ENCODE measurements at places on chromosomes 11 and 22.

DNA sequence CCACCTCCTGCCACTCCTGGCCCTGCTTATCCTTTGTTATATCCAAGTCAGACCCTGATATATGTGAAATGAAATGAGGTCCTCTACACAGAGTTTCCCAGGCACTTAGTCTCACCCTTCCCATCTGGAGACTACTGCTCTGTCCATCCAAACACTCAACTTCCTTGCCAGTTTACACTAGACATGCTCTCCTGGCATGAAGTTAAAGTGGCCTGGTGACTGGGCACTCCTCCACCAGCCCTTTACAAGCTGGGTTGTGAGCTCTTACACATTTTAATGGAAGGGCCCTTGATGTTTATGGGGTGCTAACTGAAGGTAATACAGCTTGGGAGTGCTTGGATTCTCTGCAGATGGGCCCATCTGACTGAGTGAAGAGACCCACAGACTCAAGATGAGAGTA is 216.1 kb upstream of the NARS2 start:
- no peak for DNase-seq

DNA sequence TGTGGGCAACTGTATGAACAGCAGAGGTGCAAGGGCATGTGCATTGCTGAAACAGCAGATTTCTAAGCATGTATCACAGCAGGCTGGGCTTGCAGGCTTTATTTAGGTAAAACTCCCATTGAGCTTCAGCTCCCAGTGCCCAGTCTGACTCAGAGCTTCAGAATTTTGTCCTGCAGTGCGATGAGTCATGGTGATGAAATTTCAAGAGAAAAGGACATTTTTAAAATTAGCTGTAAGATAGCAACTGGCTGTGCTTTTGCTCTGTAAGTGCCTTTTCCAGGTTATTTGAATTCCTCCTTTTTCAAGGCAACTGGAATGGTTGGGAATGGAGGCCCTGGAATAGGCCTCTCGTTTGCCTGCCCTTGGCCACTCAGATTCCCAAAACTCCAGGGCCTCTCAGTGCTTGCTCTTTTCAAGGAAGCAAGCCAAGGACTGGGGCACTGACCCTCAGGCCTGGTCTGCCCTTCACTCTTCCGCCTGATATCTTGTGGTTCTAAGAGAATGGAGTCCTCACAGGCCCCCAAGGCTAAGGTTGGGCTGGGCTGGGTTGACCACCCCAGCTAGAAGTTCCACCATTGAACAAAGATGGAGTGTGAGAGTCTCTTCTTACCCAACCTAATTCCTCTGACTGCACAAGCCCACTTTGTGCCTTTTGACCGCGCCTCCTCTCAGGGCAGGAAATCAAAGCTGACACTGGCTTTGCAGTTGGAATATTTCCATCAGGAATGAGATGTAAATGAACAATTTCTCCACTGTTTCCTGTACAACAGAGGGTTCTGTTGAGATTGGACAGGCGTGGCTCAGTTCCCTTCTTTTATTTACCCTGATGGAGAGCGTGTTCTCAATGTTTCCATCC is 59.5 kb upstream of the PRSS23 start:
- peak; percentile 96 for DNase-seq

DNA sequence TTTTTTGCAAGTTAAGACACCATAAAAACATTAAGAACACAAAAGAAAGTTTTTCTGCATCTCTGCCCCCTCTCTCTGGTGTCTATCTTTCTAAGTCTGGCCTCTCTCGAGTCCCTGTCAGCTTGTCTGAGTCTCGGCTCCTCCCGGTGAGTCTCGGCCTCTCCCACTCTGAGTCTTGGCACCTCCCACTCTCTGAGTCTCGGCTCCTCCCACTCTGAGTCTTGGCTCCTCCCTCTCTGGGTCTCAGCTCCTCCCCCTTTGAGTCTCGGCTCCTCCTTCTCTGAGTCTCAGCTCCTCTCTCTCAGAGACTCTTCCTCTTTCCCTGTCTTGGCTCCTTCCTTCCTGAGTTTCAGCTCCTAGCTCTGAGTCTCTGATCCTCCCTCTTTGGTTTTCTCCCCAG is 72.5 kb upstream of the AMPD3 start:
- DNase-seq = no peak

DNA sequence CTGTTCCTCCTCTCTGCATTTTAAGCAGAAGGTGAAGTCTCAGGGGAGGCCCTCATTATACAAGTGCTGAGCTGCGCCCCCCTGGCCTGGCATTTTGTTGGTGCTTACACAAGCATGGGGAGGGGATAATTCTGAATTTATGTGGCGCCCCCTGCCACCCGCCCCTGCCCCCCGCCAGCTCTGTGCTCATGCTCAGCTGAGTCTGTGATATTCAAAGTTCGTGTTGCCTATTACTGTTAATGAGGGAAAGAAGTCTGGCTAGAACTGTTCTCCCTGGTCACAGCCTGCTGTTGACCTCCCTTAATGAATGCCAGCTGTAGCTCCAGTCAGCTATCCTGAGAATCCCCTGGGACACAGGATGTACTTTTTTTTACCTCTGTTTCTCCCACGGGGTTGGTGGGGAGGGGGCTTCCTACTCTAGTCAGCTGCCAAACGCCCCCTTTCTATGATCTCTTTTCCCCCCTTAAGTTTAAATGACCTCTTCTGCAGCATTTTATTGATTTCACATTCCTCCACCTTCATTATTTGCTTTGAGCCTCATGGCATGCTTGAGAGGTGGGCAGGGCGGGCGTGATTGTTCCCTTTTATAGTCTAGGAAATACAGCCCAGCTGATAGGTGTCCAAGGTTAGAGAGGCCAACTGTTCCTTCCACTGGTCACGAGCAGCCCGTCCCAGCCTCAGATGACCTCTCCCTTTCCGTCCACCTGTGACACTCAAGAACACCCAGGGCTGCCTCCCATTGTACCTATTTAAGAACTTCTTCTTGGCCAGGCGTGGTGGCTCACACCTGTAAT is 12.2 kb downstream of the USP2 start:
- no peak for DNase-seq

- no peak for DNase-seq
These were observed 898 bp upstream of the ROBO3 start for GRCh38 chr11:124864176-124864891.

DNA sequence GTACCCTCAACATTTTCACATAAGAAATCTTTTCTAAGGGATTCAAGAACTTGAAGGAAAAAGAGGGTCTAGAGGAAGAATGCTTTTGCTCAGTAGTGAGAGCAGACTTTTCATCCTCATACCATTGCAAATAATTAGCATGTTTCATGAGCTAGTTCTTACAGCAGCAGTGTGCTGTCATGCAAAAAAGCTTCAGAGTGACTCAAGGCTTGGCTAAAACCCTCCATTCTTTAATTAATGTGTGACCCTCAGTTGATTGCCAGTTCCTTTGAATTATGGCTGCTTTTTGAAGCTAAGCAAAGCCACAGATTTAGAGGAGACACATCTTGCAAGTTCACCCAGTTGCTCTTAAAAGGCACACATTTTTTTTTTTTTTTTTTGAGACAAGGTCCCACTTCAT is 36.6 kb upstream of the PCF11 start:
- DNase-seq = no peak

GRCh38 chr22:20065896-20066616 is 14.0 kb upstream of the DGCR8 start:
- no peak for DNase-seq

- peak; percentile 40 for DNase-seq
These were observed 31.3 kb upstream of the DGKZ start for GRCh38 chr11:46315783-46316563.

DNA sequence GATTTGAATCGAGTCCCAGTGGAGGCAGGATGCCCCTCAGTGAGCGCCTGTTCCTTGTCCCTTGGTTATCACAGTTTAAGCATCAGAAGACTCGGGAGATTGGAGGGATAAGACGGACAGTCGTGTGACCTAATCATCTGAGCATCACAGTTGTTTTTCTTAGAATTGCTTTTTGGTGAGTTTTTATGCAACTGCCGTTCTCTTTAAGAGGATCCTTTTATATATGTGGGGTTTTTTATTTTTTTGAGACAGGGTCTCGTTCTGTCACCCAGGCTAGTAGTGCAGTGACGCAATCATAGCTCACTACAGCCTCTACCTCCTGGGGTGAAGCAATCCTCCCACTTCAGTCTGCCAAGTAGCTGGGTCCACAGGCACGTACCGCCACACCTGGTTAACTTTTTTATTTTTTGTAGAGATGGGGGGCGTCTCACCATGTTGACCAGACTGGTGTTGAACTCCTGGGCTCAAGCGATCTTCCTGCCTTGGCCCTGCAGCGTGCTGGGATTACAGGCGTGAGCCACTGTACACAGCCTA is 16.5 kb downstream of the NUP50 start:
- no peak for DNase-seq

- peak; percentile 96 for DNase-seq
These were observed 583 bp upstream of the PKP3 start for GRCh38 chr11:393219-394033.

DNA sequence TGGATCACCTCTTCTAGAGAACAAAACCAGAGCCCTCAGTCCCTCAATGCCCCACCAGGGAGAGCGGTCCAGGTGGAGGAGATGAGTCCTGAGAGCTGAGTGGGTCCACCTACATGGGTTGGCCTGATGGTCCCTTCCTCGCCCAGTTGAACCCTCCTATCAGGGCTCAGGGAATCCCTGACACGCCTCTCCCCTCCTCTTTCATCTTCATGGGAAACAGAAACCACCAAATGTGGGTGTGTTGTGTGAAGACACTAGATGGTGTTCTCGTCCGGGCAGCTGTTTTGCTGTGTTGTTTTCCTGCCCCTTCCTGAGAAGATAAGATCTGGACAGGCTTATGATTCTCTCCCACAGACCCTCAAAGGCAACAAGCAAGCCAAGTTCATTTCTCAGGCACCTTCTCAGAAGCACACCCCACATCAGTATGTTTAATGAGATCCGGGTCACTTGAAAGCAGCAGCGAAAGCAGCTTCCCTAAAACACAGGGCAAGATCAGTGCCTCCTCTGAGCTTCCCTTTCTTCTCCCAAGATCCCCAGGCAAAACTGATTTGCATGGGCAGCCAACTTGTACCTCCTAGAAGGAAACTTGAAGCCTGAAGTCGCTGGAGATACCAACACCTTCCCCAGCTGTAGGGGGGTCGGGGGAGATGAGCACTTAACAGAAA is 35.3 kb upstream of the POU2AF1 start:
- no peak for DNase-seq

DNA sequence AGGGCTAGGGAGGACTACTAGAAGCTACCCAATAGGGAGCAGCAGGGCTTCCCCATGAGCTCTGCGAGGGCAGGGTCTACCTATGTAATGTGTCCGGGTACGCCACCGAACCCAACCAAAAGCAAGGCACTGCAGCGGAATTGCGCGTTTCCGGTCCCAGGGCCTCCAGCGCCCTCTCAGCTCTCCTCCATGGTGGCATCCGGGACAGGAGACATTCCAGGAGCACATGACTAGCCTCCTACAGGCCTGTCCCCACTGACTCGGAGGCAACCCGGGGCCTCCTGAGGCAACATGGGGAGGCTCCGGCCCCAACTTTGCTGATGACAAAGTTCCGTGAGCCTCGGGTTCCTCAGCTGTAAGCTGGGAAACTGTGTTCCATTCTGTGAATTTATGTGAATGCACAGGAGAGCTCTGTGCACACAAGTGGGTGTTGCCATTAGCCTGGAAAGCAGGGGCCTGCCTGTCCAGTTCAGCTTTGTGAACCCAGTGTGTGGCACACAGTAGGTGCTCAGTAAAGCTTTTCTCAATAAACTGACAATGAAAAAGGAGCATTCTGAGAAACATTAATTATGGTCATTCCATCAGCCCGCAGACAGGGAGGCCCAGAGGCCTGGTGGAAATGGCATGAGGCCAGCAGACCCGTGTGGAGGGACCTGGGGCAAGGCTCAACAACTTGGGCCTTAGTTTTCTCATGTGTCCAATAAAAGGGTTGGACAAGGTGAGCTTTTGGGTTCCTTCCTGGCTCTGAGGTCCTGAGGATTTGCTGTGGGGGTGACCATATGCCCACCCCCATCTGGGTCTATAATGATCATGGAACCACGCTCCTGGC is 50.3 kb downstream of the CHRDL2 start:
- peak; percentile 38 for DNase-seq

- no peak for DNase-seq
These were observed 84.4 kb downstream of the MRTFA start for GRCh38 chr22:40552070-40552469.

GRCh38 chr11:119859684-119860083 is 130.7 kb upstream of the NECTIN1 start:
- DNase-seq = no peak

GRCh38 chr11:117824571-117825537 is at the start of gene FXYD2:
Gene FXYD2 (minus strand): TSS chr11:117824744. CDS start chr11:117824678, 66 bp downstream.
- DNase-seq = peak; percentile 31

DNA sequence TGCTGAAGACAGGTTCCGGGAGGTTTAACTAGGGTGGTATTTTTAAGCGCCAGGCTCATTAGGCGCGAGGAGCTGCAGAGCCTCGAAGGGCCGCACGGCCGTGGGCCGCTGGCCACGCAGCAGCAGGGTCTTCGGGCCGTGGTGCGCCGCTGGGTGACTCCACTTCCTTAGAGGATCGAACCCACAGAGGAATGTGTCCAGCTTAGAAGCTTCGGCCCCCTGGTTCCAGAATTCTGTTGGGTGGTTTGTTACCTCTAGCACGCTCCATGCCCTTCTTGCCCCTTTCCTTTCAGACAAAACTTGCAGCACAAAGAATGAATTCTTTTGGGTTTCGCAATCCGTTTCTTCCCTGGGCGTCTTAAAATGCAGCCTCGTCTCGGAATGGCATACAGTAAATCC is 773 bp upstream of the PATL1 start:
- DNase-seq = no peak

GRCh38 chr11:1207401-1208143 is 15.3 kb upstream of the MUC5B start:
- DNase-seq = peak; percentile 47

- DNase-seq = no peak
These were observed 55.1 kb upstream of the SCUBE2 start for GRCh38 chr11:9146477-9146876.

DNA sequence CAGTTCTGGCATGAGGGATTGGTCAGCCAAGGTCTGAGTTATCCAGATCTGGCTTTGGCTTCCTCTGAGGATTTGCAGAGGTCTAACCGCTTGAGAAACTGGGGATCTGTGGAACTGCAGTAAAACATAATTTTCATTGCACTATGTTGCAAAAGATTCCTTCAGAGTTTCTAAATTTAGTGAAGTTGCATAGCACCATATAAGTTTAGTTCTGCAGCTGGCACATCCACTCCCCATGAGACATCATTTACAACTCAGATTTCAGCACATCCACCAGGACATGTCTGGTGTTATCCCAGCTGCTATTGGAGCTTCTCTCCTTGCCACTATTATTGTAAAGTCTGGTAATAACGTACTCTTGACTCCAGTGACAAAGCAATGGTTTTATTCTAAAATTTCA is 181.5 kb downstream of the CWF19L2 start:
- no peak for DNase-seq

- peak; percentile 73 for DNase-seq
These were observed 124.0 kb downstream of the ETS1 start for GRCh38 chr11:128463371-128463829.

DNA sequence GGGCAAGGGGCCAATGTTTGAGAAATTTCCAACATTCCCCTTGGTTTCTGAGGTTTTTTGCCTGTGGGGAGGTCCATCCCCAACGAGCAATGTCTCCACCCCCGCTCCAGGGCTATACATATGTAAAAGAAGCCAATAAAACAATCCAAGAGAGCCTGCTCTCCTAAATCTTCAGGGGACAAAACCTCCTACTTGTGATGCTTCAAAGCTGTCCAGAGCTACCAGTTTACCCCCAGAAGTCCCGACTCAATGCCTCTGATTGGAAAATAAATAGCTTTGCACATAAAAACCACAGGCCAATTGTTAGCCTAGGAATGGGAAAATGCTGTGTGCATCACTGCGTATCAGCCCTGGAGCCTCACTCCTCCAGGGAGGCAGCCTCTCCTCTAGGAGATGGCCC is 66.0 kb upstream of the PAX6 start:
- no peak for DNase-seq
